Stimulated activated CD4-positive, alpha-beta T cell treated with anti-CD3 and anti-CD28 coated beads, Interleukin-1b, Interleukin-23, amount 100 ng/mL, for 4 hours (primary cell): ENCODE measurements at places on chromosomes 6 and 20.

DNA sequence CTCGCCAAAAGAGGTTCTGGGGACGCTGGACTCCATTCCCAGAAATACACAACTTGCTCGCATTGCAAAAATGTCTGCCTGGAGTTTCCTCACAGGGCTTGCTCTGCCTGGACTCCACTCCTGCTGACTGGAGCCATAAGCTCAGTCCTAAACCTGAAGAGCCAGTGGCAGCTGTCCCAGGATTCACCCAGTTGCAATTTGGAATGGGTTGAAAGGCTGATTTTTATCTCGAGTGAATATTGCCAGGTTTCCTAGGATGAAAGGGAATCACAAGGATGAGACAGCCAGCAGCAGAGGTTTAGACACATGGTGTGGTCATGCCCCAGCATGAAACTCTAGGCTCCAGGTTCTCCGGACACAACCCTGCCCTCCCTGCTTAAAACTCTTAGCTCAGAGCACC lies 223.3 kb downstream of the BMP7 start:
- no peak for DNase-seq

DNA sequence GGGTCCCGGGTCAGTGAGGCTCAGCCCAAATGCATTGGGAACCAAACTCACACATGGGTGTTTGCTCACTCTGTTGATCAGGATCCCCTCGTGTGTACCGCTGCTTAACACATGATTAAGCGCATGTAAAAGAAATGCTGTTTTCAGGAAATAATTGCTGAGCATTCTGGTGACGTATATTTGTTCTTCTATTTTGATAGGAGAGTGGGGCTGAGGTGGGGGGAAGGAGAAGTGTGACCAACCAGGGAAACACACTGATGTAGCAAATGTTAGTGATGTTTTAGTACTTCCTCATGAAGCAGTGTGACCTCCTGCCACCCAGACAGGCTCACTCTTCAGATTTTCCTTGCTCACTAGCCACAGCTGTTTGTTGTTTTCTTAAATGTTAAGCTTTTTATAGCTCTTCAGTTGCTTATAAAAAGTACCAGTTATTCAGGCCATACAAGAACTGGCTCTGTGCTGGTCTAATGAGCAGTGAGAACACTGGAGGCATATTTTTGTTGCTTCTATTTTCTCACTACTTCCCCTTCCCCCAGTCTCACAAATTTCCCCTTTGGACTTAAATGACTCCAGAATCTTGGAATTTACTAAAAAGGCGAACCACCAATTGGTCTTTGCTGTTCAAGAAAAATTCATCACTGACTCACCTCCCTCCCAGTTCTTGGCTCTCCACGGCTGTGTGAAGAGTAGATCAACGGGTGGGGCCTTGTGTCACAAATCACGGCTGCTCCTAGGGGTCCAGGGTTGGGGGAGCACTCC lies 79.2 kb upstream of the BACH2 start:
- no peak for DNase-seq

DNA sequence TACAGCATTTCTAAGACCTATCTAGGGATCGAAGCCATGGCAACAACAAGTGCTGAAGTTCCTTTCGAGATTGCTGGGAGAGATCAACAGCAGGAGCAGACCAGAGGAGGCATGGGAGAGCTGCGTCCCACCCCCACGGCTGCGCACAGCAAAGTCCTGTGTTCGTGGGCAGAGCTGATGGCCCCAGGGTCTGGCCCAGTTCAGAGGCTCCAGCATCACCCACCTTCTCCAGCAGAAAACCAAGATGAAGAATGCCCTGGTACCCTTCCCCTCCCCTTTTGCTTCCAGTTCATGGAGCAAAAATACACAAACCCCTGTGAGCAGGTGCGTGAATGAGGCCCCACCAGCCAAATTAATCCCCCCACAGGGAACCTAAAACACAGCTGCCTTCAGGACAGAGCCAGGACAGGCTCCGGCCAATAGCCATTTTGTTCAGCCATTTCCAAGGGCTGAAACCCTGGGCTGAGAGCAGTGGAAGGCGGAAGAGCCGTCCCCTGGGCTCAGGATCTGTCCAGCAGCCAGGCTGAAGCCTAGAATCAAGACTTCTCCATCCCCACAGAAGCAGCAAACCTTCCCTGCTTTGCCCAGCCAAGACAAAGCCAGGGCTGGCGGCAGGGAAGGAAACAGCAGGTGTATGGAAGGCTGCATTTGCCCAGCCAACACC lies 102.8 kb downstream of the PREX1 start:
- DNase-seq: no peak

DNA sequence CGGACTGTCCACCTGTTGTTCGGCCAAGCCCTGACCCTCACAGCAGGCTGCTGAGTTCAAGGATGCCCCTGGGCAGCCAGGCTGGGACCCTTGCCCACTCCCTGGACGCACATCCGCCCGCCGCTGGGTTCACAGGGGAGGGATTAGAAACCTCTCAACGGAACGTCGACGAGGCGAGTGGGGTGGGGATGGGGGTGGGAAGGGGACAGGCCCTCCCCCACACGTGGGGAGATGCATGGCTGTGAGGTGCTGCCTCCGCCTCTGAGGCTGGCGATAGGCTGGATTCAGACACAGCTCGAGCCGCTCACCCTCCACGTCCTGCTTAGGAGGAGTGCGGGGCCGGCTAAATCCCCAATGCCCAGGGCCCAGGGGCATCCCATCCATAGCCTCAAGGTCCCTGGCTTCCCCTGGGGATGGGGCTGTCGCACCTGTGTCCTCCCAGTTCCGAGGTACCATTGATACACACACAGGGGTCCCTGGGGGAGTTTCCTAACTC lies 90.6 kb upstream of the BHLHE23 start:
- DNase-seq: no peak

DNA sequence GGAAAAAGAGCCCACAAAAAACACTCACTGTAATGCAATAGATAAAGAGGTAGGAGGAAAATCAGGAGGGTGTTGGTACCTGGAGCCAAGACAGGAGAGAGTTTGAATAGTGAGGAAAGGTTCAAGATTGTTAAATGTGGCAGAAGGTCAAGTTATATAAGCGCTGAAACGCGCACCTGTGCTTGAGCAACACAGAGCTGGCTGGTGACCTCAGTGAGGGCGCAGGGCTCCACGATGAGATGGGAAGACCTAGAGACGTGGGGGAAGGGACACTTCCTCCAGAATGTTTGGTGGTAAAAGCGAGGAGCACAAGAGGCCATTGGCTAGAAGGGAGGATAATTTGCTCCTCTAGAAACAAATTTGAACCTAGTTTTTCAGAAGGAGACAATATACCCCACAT lies 4.2 kb upstream of the PPP1R14C start:
- DNase-seq: no peak

DNA sequence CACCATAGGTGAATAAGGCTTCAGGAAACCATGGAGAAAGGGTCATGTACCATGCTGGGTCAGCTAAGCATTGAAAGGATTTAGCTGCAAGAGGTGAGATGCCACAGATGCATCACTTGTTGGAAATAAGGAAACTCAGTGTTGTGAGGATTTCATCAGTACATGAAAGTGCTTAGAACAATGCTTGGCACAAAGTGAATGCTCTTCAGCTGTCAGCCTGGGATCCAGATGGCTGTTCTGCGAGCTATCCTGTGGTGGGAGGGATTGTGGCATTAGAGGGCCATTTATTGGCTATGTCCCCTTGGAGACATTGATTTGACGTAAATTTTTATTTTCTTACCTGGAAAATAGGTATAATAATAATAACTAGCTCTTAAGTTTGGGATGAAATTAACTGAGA lies 53.0 kb downstream of the ELOVL2 start:
- no peak for DNase-seq
